ENCODE measurements at places on chromosomes 1 and 21.

GRCh38 chr21:32035617-32036016 is 162.8 kb downstream of the HUNK start:
- DNase-seq = no peak

- DNase-seq = no peak
These were observed 120.6 kb downstream of the SYF2 start for GRCh38 chr1:25111706-25112105.

GRCh38 chr1:227416156-227416830 is 98.0 kb upstream of the CDC42BPA start:
- DNase-seq = no peak

- DNase-seq = no peak
These were observed 67.2 kb upstream of the CCDC190 start for GRCh38 chr1:162928141-162928540.

DNA sequence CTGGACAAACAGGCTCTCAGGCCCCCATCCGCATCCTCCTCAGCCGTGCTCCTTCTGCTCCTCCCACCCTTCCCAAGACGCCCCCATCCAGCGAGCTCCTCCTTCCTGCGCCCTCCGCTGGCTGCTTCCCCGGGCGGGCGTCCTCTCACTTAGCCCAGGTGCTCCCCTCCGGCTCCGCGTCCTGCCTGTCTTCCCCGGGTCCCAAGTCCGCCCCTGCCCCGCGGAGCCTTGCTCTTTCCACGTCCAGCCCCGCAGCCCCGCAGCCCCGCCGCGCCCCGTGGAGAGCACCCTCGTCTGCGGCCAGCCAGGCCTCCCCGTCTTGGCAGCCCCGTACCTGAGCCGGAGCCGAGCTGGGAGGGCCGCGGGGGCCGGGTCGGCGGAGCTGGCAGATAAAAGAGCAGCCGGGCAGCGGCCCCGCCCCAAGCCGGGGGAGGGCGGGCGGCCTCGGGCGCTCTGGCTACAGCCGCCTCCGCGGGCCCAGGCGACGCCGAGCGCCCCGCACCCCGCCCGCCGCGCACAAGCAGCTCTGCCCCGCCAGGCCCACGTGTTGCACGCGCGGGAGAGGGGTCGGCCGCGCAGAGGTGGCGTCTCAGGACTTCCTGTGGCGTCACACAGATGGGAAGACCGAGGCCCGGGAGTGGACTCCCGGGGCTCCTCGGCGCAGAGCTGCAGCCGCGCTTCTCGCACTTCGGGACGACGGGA is at the start of gene PAQR7:
TSS of gene PAQR7 (minus strand) at position 555 of the 702 bp plus-strand sequence. CDS start 11,869 bp downstream, outside the sequence.
- peak; percentile 26 for DNase-seq

- no peak for DNase-seq
These were observed 18.6 kb downstream of the S100A7A start for GRCh38 chr1:153434746-153435455.

GRCh38 chr1:8022395-8023286 is 3.5 kb downstream of the ERRFI1 start:
- DNase-seq = no peak

DNA sequence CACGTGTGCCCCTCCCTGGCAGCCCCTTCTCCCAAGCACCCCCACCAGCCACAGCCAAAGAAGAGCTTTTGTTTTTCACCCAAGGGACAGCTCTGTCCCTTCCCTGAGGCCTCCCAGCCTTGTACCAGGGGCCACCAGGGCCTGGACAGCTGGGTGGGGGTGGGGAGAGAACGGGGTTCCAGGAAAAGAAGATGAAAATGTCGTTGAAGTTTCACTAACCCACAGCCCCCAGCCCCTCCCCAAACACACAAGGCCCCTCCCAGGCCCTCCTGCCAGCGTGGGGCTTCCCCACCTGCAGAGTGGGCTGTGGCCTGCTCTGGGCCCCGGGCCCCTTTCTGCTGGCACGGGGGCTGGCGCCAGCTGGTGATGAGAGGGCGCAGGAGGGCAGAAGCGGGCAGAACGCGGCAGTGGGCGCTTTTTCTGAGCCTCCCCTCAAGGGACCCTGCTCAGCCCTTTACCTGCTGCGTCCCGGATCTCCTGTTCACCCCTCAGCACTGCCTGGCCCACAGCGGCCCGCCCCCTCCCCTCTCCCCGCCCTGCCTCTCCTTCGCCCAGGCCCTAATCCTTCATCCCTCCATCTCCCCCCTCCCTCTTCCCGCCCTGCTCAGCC is 5.5 kb upstream of the ANKRD65 start:
- DNase-seq = no peak

GRCh38 chr21:43930848-43931375 is 65.9 kb downstream of the AGPAT3 start:
- DNase-seq = no peak

- no peak for DNase-seq
These were observed 60.6 kb upstream of the SEC16B start for GRCh38 chr1:178030467-178030866.

GRCh38 chr1:19640363-19641316 is 3.5 kb upstream of the NBL1 start:
- DNase-seq = no peak

GRCh38 chr1:234968451-234968850 is 160.2 kb downstream of the TOMM20 start:
- DNase-seq = no peak

DNA sequence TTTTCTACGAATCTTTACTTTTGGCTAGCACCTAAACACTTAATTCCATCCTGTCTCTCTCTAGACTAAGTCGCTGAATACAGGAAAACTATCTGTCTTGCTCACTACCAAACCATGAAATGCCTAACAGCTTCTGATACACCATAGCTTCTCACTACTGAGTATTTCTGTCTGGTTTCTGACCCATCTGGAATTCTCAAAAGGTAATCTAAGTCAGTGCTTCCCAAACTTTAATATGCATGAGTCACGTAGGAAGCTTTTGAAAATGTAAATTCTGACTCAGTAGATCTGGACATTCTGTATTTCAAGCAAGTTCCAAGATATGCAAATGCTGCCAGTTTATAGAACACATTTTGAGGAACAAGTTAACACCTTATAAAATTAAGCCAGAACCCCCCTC is 9.2 kb upstream of the OVGP1 start:
- no peak for DNase-seq

DNA sequence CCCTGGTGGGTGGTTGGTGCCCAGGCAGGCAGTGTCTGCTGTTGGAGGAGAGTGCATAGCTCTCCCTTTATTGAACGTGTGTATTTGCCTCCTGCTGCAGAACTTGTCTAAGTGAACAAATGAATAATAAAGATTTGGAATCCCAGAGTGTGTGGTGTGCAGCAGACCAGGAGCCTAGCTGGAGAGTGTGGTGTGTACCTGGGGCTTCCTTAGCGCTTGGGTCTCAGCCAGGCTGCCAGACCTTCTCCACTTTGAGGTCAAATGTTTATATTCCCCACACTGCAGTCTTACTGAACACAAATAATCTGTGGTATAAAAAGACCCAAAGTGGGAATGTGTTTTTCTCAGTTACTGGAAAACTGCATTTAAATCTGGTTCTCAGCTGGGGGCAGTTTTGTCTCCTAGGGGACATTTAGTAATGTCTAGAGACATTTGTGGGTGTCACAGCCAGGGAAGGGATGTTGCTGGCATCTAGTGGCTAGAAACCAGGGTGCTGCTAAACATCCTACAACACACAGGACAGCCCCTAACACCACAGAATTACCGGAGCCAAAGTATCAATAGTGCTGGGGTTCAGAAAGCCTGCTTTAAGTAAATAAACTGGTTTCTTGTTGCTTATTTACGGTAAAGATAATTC is 23.6 kb downstream of the SLC37A1 start:
- no peak for DNase-seq

- DNase-seq = no peak
These were observed 43.3 kb downstream of the BCAR3 start for GRCh38 chr1:93638307-93638847.

GRCh38 chr1:9389968-9390367 is 97.3 kb downstream of the SPSB1 start:
- DNase-seq = no peak

GRCh38 chr1:211910913-211911485 is 80.4 kb upstream of the LPGAT1 start:
- DNase-seq = no peak

DNA sequence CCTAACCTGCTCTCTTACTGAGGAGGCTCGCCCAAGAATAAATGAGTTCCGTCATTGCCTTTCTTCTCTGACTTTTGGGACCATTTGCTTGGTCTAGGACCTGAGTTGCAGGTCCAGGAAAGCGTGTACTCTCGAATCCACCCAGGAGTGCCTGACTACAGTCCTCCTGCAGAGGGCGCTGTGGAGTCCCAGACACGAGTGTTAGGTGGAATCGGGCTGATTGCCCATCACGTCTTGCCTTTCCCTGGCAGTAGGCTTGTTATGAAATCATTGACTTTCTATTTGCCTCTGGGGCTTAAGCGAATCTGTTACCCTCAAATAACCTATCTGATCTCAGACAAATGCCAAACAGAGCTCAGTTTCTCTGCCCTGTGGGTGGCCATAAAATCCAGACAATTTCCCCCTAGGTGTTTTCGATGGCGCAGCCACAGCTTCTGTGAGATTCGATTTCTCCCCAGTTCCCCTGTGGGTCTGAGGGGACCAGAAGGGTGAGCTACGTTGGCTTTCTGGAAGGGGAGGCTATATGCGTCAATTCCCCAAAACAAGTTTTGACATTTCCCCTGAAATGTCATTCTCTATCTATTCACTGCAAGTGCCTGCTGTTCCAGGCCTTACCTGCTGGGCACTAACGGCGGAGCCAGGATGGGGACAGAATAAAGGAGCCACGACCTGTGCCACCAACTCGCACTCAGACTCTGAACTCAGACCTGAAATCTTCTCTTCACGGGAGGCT is at the start of gene IL20:
TSS of gene IL20 (plus strand) at position 685 of the 733 bp plus-strand sequence. CDS start 230 bp downstream, outside the sequence.
- DNase-seq = peak; percentile 44

DNA sequence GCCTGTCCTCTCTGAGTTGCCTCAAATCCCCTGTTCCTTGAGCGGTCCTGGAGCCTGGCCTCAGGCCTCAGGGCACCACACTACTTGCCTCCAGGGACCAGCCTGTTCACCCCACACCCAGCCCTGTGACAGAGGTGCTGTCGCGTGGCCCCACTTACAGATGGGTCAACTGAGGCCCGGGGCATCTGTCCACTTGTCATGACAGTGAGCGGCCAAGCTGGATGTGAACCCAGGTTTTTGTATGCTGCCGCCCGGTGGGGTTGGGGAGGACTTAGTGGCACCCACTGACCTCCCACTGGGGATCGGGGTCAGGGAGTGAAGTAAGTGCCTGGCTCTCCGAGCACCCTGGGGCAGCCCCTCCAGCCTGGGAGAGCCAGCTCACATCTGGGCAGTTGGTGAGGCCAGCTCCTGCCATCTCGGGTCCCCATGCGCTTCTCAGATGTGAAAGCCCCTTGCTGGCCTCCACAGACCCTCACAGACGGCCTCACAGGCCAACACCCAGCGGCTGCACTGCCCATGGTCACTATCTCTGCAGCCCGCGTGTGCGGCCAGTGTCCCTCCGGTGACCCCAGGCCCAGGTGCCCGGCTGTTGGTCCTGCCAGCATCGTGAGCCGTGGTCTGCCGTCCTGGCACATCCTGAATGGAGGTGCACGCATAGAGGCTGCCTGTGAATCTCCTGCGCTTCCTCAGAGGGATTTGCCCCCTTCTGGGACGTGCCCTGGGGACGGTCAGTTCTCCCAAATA is 9.3 kb upstream of the FAAP20 start:
- DNase-seq = no peak
